ENCODE measurements at places on chromosomes 3 and 15. TPM values are rescaled to one million over a fixed set of nuclear protein-coding genes. Genes with fewer than 3 reads are reported as not detected.

DNA sequence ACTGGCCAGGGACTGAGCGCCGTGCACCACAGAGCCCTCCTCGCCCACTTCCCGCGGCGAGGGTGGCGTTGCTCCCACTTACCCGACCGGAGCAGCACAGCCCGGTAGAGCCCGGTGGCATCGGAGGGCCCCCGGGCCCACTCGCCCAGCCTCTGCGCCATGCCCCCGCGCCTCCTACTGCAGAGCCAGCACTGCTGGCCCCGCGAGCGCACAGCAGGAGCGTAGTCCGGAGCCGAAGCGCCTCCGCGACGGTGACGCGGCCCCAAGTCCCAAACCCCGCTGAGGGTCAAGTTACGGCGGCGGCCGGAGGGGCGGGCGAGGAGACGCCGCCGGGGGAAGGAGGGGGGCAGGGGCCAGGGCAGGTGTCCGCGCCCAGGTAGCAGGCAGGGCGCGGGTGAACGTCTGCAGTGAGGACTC, 9.6 kb upstream of the FAM107A start:
- no peak for DNase-seq

Gene SMCO1
- not detected for polyA plus RNA-seq

Gene GPR15
- not detected for polyA plus RNA-seq

Gene B3GNT5
- polyA plus RNA-seq: 4.7 TPM

Gene TCF12
- 50.6 TPM for polyA plus RNA-seq

Gene LIPH
- polyA plus RNA-seq: not detected
